Activated CD4-positive, alpha-beta memory T cell treated with anti-CD3 and anti-CD28 coated beads, Interleukin-2, amount 10 ng/mL, durations not matched to agents 7 days and 5 days (primary cell): ENCODE measurements at places on chromosomes 12 and 14. TPM values are rescaled to one million over a fixed set of nuclear protein-coding genes. Genes with fewer than 3 reads are reported as not detected.

TAC3 gene
- total RNA-seq = not detected

ALX1 gene
- not detected for total RNA-seq

- H3K4me1 ChIP-seq = peaks cover 11% of the 10 kb centered on the region
- peak; percentile 5 for DNase-seq
- H3K27me3 ChIP-seq = peaks cover 35% of the 10 kb centered on the region
- H3K27ac ChIP-seq = no peak overlapping the region
- no peaks in the 10 kb centered on the region for H3K36me3 ChIP-seq
- no peak overlapping the region for H3K4me3 ChIP-seq
Measured at GRCh38 chr12:4441355-4442335, 4.0 kb downstream of the FGF6 start.

- H3K4me3 ChIP-seq = no peak overlapping the region
- H3K27me3 ChIP-seq = no peaks in the 10 kb centered on the region
- no peak for DNase-seq
Measured at GRCh38 chr12:102305486-102305885, 107.9 kb upstream of the PMCH start.

DNA sequence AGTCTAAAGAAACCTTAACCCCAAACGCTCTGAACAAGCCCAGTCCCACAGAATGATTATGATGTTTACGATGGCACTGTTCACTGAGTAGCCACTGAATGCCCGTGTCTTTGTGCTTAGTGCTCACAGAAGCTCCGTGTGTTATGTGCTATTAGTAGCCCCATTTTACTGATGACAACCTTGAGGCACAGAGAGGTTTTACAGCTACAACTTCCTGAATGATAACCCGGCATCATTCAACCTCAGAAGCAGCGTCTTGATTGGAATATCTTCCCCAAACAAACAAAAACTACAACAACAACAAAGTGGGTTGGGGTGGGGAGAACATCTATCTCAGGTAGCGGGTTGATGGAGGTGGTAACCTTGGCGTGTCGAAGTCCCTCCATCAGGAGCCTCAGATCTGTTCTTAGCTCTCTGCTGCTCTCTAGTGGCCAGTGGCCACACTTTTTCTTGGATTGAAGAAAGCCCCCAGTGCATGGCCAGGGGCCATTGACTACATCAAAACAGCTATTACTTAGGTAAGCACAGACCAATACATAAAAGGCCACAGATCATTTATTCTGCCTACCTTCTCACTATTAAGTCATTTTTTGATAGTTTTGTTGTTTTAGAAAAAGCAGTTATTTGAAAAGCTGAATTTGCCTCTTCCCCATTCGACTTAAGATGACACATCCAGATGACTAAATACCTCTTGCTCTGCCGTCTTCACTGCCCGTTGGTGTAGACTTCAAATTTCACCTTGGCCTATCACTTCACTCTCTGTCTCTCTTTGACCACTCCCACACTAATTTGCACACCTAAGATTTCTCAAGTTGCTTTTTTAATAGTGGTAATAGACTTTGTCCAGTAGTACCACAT, 376.9 kb downstream of the GALC start:
- H3K4me3 ChIP-seq = no peak overlapping the region
- H3K27me3 ChIP-seq = no peaks in the 10 kb centered on the region
- DNase-seq = peak; percentile 33
- H3K4me1 ChIP-seq = no peaks in the 10 kb centered on the region
- no peak overlapping the region for H3K27ac ChIP-seq
- H3K36me3 ChIP-seq = no peaks in the 10 kb centered on the region

GRCh38 chr12:100675432-100675831, 101.9 kb downstream of the GAS2L3 start:
- H3K4me3 ChIP-seq = no peak overlapping the region
- H3K4me1 ChIP-seq = no peaks in the 10 kb centered on the region
- no peak for DNase-seq
- no peaks in the 10 kb centered on the region for H3K27me3 ChIP-seq
